Caco-2 (cell line): ENCODE measurements at places on chromosomes 7 and 10.

- no peak for DNase-seq
Observed at GRCh38 chr10:110420401-110421193, 77.1 kb upstream of the DUSP5 start.

DNA sequence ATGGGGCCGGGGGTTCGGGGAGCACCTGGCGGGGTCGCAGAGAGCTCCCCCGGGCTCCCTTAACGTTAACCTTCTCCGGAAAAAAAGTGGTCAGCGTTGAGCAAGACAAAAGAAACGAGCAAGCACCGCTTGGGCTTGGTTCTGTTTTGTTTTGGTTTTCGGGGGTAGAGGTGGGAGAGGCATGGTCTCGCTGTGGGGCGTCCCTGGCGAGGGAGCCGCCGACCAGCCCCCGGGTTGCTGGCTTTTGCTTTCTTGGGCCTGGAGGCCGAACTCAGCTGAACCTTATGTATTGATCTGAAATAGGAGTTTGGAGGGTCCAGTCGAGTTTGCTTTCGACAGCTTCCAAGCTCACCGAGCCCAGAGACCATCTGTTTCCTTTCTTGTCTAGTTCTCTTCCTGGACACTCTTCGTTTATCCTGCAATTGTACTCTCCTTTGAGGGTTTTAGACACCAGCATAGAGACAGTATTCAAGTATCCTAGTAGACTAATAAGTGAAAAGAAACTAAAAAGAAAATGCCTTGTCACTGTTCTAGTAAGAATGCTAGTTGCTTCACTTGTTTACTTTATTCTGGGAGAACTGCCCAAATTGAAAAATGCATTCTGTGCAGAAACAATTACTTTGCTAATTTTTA, 980 bp downstream of the FHIP2A start:
- DNase-seq = peak; percentile 41

GRCh38 chr7:27955596-27955995, 215.6 kb downstream of the TAX1BP1 start:
- no peak for DNase-seq

GRCh38 chr10:69146759-69147158, 22.8 kb downstream of the VPS26A start:
- DNase-seq = no peak

DNA sequence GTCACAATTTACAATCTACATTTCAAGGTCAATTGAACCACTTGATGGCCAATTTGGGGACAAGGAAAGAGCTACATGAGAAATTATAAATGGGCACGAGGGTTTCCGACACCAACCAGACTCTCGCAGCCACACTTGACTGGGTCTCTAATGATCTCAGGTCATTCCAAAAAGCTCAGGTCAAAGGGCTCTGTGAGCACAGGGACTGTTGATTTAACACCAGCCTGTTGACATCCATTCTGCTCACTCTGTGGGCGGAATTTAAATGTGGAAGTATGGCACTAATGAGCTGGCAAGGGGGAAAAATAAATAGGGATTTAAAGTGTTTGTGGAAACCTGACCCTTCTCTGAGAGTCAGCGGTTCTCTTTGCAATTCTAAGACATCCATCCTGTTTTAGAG, 810.7 kb upstream of the AUTS2 start:
- DNase-seq = no peak

DNA sequence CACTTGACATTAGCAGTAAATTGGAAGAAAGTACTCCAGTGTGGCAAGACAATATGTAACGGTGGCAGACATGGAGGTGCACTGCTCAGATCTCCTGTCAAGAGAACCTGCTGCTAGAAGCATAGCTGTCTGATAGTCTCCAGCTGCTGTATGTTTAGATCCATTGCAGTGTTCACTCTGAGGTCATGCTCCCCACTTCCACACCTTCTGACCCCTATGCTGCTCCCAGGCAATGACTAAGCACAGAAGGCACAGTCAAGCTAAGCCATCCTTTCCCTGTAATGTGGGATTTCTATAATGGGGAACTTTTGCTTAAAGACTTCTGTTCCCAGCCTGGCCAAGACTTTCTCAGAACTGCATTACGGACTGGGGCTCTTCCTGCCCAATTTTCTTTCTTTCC, 315.8 kb downstream of the HPSE2 start:
- DNase-seq = no peak

DNA sequence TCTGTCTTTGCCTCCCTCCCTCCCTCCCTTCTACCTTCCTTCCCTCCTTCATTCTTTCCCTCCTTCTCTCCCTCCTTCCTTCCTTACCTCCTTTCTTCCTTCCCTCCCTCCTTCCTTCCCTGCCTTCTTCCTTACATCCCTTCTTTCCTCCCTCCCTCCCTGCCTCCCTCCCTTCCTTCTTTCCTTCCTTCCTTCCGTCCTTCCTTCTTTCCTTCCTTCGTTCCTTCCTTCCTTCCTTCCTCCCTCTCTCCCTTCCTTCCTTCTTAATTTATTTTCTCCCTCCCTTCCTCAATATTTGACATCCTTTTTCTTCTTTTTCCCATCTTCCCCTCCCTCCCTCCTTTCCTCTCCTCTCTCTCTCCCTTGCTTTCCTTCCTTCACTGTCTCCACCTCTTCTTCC, 301.8 kb downstream of the GATA3 start:
- DNase-seq = no peak

GRCh38 chr10:130573446-130573845, 437.3 kb downstream of the GLRX3 start:
- DNase-seq = no peak

GRCh38 chr10:71844084-71844483, 7.0 kb downstream of the PSAP start:
- DNase-seq = no peak

GRCh38 chr10:11442001-11442773, 169.3 kb downstream of the USP6NL start:
- DNase-seq = no peak

DNA sequence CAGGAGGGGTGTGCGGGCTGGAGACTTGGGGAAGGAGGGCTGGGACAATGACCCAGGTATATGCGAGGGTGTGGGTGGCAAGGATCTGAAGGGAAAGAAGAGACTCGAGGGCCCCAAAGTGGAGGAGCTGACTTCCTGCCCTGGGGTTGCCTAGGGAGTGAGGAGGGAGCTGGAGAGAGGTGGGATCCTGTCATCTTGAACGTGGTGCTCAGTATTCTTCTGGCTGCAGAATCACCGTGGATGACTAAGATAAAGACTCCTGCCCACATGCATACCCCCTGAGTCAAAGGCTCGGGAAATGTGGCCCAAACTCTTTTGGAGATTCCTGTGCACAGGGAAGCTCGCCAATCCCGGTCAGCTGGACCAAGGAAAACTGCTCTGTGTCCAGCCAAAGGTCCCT, 31.2 kb downstream of the COL17A1 start:
- no peak for DNase-seq

GRCh38 chr7:157597562-157597961, 260.8 kb downstream of the DNAJB6 start:
- no peak for DNase-seq

GRCh38 chr10:95445223-95445836, 115.8 kb downstream of the SORBS1 start:
- DNase-seq = no peak
